Stimulated activated CD4-positive, alpha-beta T cell treated with anti-CD3 and anti-CD28 coated beads, Interleukin-2, amount 100 ng/mL, for 48 hours (primary cell): ENCODE measurements at places on chromosomes 7 and 10.

DNA sequence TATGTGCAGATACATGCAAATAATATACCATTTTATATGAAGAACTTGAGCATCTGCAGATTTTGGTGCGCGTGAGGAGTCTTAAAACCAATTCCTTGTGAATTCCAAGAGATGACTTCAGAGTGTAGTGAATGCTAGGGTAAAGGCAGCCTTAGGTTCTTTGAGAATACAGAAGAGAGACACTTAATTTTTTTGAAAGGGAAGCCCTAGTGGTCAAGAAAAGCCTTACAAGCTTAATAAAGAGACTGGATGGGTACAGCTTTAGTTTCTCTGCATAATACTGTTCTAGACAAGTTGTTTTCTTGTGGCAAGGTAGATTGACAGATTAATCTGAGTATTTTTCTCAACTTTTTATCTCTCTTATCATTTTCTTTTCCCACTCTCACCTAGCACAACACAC lies 636.5 kb downstream of the DNAJB9 start:
- no peak for DNase-seq

- no peak for DNase-seq
Observed at GRCh38 chr10:92757066-92757710, 67.4 kb downstream of the HHEX start.

- peak; percentile 54 for DNase-seq
Observed at GRCh38 chr7:28078036-28078901, 102.3 kb downstream of the JAZF1 start.

- DNase-seq: no peak
Observed at GRCh38 chr7:132964876-132965275, 117.0 kb downstream of the CHCHD3 start.

DNA sequence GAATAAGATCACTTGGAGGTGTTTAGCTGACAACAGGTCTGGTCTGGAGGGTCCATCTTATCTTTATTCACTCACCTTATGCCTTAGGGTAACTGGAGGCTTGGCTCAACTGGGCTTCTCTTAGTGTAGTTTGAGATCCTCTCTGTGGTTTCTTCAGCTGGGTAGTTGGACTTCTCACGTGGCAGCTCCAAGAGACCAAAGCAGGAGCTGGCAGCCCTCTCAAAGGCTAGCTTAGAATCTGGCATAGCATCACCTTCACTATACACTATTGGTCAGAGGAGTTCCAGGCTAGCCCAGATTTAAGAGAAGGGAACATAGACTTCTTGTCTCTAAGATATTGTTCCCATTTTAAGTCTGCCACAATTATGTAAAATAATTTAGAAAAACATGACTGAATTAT lies 16.4 kb downstream of the ADK start:
- no peak for DNase-seq

GRCh38 chr10:65571011-65571570 lies 1354.7 kb upstream of the LRRTM3 start:
- no peak for DNase-seq

DNA sequence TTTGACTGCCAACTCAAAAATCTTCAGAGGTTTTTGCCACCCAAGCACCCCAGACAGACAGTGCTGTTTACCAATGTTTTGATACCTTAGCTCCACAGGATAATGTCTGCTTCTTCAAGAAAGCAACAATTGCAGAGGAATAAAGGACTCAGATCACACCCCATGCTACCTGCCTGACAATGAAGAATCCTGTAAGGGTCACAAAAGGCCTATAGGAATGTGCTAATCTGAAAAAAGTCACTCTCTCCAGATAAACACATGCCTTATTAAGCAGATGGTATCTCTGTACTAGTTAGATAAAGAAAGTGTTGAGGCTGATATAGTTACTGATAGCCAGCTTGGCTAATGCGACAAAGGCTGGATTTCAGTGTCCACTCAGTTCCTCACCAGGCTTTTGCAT lies 1076.7 kb upstream of the SORCS1 start:
- no peak for DNase-seq

GRCh38 chr7:64999165-65000004 lies 7.1 kb downstream of the ERV3-1 start:
- DNase-seq: no peak

DNA sequence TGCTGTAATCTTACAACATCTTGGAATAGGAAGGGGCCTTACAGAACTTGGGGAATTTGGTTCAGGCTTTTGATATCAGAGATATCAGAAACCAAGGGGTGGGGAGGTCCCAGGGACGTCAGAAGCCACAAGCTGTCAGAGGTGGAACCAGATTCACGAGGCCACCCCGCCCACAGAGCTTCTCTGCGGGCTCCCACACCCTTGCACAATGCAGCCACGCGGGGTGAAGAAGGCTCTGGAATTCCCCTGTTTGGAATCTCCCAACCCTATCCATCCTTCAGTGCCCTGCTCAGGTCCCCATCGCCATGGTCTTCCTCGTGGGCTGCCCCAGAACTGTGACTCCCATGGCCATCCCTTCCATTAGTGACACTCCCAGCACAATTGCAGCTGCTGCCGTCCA lies 247.1 kb upstream of the SHH start:
- no peak for DNase-seq

- DNase-seq: no peak
Observed at GRCh38 chr10:30158325-30158960, 99.1 kb upstream of the JCAD start.

DNA sequence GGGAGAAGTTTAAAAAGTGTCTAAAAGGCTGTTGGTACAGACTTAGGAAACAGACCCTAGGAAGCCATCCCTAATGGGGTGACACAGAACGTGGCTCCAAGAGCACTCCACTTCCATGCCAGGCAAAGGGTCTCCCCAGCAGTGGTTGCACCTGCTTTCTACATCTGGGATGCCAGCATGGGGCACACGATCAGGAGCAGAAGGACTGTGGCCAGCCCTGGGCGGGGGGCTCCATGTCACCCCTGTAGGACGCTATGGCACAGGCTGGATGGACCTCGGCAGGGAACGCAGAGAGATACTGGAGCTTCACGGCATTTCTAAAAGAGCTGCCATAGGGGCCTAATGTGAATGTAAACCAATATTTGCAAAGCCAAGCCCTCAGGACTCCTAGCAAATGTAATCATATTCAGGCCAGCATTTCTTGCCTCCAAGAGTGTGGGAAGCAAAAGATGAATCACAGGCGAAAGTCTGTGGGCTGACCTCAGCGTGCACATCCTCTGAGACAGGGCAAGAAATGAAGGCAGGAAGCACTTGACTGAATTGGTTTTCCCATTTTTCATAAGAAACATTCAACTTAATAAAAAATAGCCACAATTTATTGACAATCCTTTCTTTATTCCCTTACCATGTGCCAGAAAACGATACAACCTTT lies 93.9 kb downstream of the ATXN7L1 start:
- DNase-seq: peak; percentile 29

GRCh38 chr7:20797462-20798080 lies 10.9 kb upstream of the SP8 start:
- DNase-seq: no peak

DNA sequence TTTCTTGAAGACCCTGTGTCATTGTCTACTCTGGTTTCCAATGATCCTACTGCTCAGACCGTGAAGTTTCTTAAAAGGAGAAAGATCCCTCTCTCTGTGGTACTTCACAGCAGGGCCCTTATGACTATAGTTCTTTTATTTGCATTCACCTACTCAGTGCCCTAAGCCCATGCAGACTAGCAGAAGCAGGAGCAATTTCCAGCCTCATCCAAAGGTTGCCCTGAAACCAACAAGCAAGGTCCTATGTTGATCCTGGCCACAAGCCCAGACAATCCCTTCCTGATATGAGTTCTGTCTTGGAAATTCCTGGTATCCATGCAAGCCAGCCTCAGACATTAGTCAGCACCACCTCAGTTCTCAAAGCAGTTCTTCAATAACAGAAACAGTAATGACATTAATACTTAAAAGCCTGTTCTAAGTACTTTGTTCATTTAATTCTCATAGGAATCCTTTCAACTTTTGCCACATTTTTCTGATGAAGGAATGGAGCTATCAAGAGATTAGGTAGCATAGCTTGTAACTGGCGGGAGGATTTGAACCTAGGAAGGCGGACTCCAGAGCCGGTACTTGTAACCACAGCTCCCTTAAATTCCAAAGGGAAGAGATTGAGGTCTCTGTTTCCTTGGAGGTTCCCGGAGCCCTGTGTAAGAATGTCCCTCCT lies 58.1 kb upstream of the ST8SIA6 start:
- no peak for DNase-seq

DNA sequence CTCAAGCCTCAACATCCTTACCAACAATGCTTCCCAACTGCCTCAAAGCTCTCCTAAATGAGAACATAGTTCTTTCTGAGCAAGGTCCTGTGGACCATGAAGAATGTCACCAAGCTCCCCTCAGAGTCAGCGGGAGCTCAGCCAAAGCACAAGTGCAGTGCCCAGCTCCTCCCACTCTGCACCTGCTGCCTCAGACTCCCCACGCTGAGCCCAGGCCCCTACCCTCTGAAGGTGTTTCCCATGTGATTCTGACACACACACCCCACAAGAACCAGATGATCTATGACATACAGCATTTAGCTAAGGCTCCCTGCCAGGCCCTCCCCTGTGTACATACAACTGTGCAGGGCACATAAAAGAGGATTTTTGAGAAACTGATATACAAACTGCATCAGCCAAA lies 19.2 kb downstream of the ERCC6 start:
- no peak for DNase-seq

DNA sequence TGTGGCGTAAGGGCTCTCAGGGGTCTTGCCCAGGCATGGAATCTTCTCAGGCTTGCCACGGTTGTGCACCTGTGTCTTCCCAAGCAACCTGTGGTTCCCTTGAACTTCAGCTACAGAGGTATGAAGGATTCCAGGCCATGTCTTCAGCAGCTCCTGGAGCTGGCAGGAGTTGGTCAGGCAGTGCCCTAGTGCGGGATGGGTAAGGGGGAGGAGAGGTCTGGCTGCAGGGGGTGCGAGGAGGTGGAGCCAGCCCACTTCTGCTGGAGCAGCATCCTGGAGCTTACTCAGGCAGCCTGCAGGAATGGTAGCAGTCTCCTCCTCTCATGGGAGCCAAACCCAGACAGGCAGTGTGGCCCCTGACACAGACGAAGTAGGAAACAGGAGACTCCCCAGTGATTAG lies 3.8 kb upstream of the TRIL start:
- DNase-seq: no peak

GRCh38 chr7:264541-265191 lies 25.3 kb upstream of the FOXL3 start:
- DNase-seq: no peak

DNA sequence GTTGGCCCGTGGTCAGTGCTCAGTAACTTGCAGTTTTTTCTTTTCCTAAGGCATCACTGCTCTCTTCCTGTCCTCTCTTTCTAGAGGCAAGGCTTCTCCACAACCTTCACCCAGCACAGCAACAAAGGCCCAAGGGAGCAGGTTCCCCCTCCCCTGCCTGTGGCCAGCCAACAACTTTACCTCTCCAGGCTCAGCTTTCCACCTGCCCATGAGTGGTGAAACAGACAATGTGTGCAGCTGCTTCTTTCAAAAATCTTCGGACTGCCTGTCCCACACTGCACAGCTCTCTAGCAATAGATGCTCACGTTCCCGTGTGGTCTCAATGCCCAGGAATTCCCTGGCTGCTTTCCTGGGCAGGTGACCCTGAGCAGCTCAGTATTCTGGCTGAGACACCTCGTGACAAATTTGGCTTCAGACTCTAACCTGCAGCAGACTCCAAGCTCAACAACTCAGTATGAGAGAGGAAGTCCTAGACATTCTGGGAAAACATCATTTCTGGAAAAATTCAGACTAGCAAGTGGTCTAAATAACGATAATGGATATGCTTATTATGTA lies 28.9 kb upstream of the TMEM72 start:
- DNase-seq: no peak

DNA sequence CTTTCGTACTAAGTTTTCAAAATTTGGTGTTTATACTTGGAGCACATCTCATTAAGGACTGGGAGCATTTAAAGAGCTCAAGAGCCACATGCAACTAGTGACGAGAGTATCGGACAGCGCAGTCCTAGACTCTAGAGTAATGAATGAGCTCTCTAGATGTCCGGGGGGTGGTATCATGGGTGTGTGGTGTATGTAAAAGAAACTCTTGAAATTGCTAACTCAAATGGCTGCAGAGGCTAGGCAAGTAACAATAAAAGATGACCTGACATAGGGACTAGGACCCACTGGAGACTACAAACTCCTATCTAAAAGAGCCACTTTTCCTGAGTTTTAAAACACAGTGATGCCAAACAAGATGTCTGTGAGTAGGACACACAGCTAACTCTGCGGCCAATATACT lies 14.0 kb downstream of the MYOZ1 start:
- no peak for DNase-seq

- DNase-seq: no peak
Observed at GRCh38 chr10:82918022-82918421, 1043.0 kb downstream of the NRG3 start.

DNA sequence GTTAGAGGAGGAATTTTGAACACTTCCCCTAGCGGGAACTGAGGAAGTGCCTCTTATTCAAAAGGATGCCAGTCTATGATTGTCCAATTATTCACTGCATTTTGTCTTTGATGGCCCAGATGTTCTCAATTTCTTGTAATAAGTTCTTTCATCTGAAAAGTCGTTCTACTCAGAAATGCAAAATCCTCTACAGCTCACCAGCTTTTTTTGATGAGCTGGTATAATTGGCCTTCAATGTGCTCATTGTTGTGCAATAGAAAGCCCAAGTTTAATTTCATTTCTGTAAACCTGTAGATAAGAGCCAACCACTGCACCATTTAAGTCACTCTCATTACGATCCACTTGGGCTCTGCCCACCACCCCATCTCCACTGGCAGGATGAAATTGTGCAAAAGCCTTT lies 978.7 kb upstream of the AUTS2 start:
- no peak for DNase-seq

GRCh38 chr7:73429622-73430505 lies 3.7 kb upstream of the FZD9 start:
- DNase-seq: no peak

GRCh38 chr7:127689194-127689772 lies 37.3 kb downstream of the SND1 start:
- no peak for DNase-seq

DNA sequence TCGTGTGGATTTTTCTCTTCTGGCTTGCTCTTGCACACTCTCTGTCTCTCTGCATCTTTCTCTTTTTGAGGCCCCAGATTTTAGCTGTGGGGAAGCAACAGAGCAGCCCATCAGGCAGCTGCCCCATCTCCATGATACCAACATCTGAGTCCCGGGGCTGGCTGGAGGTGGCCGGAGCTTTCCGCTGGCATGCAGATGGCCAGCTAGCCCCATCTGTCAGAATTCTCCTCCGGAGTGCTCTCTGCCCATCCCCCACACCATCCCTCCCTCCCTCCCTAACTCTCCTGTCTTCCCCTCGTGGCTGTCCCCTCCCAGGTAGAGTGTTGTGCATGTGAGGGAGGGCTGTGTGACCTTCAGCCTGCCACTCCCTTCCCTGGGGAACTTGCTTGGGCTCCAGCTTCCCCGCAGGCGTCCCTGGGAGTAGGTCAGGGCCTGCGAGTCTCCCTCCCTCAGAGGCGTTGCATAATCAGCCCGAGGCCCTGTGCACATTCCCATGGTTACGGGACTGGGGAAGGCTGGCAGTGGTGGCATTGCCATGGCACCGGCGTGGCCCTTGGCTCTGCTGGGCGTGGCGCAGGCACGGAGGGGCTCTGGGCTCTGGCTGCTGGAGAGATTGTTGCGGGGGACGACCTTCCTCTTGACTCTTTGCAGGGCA lies 24.7 kb downstream of the GHRHR start:
- no peak for DNase-seq

GRCh38 chr7:26441002-26441521 lies 149.4 kb downstream of the SNX10 start:
- DNase-seq: no peak

- no peak for DNase-seq
Observed at GRCh38 chr7:104093127-104093526, 103.7 kb upstream of the RELN start.

GRCh38 chr7:158329014-158329610 lies 258.5 kb downstream of the PTPRN2 start:
- DNase-seq: no peak
